ENCODE measurements at places on chromosomes 6 and 20. TPM values are rescaled to one million over a fixed set of nuclear protein-coding genes. Genes with fewer than 3 reads are reported as not detected.

DNA sequence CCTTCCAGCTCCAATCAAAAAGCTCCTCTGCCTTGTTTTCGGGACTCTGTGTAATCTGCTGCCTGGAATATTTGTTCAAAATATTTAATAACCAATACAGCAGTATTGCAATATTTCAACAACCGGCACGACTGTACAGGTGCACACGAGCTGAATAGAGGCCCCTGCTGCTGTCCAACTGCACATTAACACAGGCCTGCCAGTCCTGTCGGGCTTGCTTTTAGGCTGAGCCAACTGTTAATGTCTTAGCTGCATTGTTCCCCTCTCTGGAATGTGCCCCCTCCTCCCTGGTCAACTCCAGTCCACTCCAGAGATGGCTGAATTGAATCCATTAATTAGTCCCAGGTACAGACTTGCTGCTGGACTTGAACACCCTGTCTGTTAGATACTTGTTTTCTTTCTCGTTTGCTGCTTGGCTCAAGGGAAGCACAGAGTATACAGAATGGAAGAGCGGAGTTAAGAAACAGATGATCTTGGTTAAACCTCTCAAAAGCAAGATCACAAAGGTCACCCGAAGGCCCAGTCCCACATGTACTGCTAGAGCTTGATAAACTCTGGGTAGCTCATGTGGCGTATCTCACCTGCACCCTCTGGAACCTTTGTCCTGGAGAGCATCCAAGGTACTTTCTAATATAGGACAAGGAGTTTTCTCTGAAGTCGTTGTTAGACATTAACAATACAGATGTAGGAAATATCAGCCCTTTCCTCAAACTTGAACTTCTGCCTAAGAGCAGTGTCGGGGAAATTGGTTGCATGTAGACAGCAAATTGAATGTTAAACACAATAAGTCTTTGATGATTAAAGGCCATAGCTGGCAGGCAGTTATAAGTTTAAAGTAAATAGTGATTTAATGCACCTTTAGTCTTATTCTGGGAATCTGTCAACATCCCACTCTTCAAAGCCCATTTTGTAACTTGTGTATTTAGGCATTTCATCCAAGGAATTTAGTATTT, 31.9 kb downstream of the SHLD1 start:
- DNase-seq = no peak

DNA sequence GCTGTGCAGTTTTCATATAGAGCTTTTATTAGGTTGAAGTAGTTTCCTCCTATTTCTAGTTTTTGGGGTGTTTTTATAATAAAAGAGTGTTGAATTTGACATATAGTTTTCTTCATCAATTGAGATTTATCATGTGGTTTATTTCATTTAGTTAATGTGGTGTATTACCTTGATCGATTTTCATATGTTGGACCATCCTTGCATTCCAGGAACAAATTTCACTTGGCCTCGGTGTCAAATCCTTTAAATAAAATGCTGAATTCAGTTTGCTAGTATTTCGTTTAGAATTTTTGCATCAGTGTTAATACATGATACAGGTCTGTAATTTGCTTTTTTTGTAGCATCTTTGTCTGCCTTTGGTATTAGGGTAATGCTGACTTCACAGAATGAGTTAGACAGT, 6.0 kb downstream of the DYNLT2 start:
- no peak for DNase-seq

DNA sequence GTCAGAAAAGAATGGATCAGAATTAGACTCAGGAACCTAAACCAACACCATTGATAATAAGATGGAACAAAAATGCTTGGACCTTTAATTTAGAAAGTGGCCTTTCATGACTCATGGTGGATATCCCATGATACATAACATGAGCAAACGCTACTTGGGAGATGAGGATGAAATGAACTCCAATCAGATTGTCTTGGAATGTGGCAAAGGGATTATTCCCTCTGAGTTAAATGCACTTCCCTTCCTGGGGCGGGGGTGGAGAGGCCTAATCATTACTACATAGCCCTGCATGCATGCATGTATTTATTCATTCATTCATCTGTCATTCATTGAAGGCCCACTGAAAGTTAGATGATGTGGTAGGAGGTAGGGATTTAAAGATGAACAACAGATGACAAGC, 174.0 kb downstream of the AIG1 start:
- DNase-seq = no peak

DNA sequence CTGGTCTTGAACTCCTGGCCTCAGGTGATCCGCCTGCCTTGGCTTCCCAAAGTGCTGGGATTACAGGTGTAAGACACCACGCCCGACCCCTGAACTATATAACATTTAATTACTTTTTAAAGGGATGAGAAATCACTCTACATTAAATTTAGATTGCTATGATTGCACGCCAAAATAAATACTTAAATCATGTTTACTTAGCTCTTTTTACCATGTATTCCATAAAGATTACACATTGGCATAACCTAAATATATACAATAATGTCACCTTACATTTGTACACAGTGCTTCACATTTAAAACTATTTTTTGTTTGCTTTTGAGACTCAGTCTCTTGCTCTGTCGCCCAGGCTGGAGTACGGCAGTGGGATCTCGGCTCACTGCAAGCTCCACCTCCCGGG, 86.4 kb downstream of the IRAK1BP1 start:
- no peak for DNase-seq

DNA sequence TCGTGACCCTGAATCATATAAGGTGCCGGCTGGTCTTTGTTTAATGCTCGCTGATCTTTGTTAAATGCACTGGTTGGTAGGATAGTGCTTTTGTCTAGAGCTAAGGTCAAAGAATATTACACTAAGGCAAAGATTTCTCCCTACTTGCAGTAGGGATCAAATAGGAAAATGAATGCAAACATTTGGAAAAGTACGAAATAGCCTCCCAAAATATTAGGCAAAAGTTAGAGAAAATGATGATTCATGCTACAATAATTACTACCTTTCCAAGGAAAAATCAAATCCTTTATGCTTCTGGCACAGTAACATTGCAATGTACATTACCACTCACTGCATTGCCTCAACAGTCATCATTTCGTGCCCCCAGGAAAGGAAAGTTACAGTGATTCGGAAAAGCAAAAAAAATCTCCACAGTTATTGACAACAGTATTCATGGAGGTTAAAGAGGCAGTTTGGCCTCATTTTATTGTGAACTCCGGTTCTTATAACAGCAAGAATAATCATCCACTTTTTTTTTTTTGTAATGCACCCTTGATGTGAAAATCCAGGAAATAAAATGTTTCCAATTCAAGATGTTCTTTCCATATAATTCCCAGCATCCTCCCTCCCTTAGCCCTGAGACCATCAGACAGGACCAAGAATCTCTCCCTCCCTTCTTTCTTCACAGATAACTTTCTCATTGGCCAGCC, 61.7 kb upstream of the ZMYND8 start:
- DNase-seq = no peak

- no peak for DNase-seq
Measured at GRCh38 chr20:18638768-18639167, 50.9 kb downstream of the DTD1 start.

DNA sequence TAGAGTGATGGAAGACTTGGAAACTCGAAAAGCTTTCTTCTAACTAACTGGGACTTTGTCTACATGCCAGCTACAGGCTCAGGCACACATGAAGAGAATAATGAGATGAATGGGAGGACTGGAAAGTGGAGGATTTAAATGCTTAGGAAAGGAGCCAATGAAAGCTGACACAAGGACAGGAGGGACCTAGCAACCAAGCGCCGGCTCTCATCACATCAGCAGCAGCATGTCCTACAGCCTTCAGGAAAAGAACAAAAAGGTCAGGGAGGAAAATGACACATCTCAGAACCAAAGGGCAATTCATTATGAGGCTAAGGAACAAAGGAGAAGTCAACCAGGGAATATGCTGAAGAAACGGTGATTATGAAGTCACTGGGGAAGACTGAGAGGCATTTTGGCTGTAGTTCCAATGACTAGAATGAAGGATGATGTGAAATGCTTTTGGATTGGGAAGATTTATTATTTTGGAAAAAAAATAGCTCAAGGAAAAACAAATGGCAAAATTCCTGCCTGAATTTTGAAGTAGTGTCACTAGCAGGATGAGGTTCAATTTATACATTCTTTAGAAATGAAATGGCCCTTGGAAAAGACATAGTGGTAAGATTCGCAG, 5.7 kb downstream of the BACH2 start:
- DNase-seq = no peak

DNA sequence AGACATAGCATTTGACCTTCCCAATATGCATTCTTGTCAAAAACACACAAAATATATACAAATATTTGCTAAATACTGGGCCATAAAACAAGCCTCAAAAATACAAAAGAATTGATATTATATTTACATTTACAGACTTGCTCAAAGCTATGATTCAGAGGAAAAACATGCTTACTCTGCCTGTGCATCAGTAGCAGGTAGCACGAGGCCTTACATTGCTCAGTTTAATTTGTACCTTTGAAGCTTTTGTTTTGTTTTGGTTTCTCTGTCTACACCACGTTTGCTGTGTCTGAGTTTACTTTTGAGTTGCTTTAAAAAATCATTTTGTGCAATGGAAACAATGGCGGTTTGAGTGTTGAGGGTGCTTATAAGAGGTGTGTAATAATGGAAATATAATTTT, 99.3 kb downstream of the PHF3 start:
- no peak for DNase-seq

GRCh38 chr20:60365882-60366281, 407.7 kb downstream of the CDH26 start:
- no peak for DNase-seq

The RHAG gene
- total RNA-seq = not detected

GRCh38 chr20:24980291-24981053, 12.1 kb downstream of the APMAP start:
- DNase-seq = no peak

- DNase-seq = no peak
Measured at GRCh38 chr20:63578224-63579016, 4.4 kb upstream of the HELZ2 start.

GRCh38 chr6:118918329-118918725, 16.6 kb downstream of the MCM9 start:
- DNase-seq = no peak

The HSPA12B gene
- total RNA-seq = 6.5 TPM

The SGK2 gene
- total RNA-seq = 11.6 TPM

DNA sequence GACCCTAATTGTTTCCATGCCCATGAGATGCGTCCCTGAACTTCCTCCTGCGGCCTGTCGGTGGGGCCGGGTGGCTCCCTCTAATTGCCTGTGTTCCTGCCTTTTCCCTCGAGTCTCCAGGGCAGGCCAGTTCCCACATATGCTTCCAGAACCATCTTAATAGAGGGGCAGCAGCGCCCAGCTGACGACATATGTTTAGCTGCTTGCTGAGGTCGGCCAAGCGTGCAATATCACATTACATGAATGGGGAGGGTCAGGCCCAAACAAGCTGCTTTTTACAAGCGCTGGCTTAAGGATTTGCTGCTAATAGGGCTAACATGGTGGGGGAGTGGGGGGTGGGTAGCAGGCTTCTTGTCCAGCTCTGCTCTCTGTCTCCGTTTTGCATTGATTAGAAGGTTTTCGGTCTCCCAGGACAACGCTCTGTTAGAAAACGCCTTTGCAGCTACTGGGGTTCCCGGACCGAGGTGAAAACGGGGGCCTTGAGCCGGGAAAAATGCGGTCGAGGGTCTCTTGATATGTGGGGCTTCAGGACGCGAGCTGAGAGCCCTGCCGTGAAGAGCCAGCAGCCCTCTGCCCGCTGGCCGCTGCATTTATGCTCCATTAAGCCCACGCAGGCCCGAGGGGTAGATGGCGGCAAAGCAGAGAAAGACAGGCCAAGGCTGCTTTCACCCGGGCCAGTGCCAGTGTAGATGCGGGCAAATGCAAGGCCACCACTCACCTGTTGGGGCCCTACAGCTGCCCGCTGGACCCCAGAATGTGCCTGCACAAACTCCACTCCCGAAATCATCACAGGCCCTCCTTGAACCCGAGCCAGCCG, 308.5 kb downstream of the BMP7 start:
- DNase-seq = no peak

DNA sequence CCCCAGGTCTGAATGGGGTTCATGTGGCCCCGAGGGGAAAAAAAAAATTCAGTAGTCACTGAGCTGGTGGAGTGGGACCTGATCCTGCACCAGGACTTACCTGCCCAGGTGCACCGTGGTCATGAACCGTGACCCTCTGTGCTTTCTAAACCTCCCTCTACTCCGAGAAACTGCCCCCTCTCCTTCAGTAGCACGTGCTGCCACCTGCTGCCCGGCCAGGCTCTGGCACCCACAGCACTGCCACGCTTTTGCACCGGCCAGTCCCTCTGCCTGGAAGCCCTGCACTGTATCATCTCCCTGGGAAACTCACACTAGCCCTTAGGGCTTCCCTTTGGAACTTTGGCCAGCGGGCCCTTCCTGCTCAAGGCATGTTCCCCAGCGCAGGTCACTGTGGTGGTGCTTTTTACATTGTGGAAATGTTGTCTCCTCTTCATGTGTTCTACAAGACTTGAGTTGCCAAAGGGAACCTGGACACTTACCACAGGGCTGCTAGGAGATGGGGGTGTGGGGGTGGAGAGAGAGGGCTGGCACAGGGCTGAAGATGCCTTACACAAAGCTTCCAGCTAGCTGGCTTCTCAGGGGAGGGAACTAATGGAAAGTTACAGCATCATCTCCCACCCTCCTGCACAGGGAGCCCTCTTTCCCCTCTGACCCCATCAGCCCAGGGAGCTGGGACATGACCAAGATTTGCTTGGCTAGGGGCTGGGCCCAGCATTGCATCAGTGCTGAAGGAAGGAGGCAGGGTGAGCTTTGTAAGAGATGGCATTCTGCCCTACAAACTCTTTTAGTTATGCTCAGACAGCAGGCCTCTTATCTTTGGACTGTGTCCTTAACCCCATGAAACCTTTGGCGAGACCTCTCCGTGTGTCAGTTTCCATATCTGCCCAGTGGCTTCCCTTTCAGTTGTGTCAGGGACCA, 2.5 kb upstream of the PTPRT start:
- DNase-seq = no peak

DNA sequence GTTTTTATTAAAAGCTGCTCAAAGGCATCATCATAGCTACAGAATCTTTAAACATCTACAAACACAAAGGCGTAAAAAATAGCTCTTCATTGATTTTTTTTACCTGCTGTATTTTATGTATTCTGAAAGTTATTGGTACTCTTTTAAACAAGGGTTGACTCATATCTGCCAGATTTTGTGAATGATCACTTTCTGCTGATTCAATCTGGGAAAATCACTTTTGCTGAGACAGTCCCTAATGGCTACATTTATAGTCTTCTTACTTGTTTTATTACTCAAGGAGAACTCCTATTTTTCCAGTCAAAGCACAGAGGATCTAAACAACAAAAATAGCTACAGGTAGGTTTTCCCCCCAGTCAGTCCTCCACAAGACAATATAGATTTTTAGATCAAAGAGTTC, 739.0 kb downstream of the CBLN4 start:
- no peak for DNase-seq

GRCh38 chr6:26224940-26225847, 138.0 kb downstream of the HFE start:
- no peak for DNase-seq

The OPRL1 gene
- total RNA-seq = 1.1 TPM

Data from thoracic aorta (tissue), 2 donors.